ENCODE measurements at places on chromosomes 2 and 18.

- no peak for DNase-seq
Observed at GRCh38 chr2:100895934-100896685, 76.2 kb downstream of the NPAS2 start.

- no peak for DNase-seq
Observed at GRCh38 chr2:667332-667999, 9.7 kb downstream of the TMEM18 start.

GRCh38 chr2:174395969-174396630, 570 bp downstream of the SCRN3 start:
- no peak for DNase-seq

DNA sequence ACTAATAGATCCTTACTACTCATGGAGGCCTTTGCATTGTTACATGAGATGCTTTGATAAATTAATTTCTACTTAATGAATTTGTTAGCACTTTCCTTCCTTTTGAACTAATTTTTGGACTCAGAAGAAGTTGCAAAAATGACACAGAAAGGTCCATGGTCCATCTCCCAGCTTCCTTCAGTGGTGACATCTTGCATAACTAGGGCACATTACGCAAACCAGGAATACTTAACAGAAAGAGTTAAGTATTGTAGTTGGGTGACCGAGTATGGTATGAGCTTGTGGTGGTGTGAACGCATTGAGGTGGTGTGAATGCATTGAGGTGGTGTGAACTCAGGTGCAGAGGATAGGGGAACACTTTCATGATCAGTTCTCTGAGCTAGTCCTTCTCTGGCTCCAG, 151.1 kb upstream of the TWIST2 start:
- no peak for DNase-seq

DNA sequence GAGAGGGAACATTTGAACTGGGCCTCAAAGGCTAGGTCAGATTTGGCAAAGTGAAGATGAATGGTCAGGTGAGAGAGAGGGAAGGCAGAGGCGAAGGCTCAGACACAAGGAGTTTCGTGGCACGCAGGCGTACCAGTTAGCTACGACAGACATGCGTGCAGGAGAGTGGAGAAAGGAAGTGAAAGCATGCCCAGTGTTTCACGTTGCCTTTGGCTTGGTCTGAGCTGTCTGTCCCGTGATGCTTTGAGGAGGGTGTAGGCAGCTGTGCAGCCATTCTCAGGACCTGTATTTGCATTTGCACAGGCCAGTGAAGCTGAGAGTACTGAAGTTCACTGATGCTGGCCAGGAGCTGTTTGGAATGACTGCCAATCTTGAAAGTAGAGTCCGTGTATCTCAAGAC, 69.5 kb downstream of the HNRNPLL start:
- no peak for DNase-seq

DNA sequence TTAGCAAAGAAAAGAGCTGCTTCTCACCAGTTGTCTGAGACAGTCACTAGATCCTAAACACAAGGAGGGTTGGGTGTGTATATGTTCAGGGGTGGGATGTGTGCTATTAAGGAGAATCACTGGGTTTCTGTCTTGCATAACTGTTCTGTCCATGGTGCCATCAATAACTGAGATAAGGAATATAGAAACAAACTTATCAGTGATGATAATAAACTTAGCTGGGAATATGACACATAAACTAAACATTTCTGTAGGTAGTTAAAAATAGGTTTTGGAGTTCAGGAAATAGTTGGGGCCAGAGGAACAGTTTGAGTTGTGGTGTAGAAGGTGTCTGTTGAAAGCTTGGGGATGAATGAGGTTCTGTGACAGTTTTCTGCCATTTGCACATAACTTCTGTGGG, 17.4 kb downstream of the NAPG start:
- DNase-seq = no peak

DNA sequence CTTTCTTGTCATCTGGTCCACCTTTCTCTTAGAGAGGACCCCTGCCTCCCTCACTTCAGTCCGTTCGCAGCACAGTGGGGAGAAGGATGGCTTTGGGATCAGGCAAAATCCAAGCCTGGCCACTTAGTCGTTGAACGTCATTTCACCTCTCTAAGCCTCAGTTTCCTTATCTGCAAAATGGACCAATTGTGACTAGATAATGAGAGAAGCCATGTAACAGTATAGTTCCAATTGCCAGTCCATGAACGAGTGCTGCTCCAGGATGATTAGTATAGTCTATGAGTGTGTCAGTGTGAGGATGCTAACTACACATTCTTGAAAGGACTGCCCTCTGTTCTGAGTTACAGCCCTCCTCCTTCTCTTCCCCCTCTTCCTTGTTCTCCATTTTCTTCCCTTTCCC, 1.1 kb downstream of the INHA start:
- no peak for DNase-seq

GRCh38 chr2:55269645-55269990, 587 bp upstream of the MTIF2 start:
- DNase-seq = no peak

DNA sequence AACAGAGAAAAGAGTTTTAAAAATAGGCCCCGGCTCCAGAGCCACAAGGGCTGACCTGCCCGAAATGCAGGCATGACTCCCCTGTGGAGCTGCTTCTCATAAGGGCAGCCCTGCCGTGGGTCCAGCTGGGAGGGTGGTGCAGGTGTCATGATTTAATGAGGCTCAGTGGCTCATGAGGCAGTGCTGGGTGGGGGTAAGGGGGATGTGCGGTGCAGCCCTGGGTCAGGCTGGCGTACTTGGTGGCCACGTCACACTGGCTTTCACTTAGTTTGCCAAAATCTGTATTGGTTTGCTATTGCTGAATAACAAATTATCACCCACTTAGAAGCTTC, 33.6 kb downstream of the HJURP start:
- no peak for DNase-seq

- DNase-seq = no peak
Observed at GRCh38 chr18:59928201-59928600, 28.4 kb downstream of the PMAIP1 start.

DNA sequence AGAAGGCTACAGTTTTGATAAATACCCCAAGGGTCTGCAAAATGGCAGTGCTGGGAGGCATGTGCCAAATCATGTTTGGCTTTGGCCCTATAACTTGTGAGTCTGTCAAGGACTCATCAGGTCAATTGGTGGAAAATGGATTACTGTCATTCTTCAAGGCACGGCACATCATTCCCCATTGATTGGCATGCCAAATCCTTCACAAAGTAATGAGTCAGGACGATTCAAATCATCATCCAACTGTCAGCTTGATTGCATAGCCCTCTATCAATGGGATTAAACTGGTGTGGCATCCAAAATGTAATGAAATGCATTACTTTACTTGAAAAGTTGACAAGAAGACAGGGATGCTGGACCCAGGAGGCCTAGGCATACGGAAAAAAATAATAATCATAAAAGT, 441.6 kb upstream of the PIK3C3 start:
- no peak for DNase-seq

DNA sequence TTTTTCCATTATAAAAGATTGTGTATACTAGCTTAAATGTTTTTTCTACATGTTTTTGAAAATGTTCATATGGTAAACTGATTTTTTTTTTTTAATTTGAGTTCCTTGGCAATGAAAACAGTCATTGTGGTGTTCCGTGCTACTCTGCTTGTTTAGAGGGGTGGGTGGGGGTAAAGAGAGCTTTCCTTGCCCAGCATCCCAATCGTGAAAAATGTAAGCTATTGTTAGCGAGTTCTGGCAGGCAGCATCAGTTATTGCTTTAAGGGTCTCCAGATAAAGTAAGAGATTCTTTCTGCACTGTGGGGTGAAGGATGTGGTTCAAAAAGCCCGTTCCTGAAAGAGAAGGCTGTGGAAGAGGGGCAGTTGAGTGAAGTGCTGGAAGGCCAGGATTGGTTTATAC, 118.4 kb downstream of the TANC1 start:
- DNase-seq = no peak

GRCh38 chr2:231644426-231644825, 51.8 kb downstream of the TEX44 start:
- no peak for DNase-seq

GRCh38 chr2:125516496-125517109, 1139.4 kb upstream of the GYPC start:
- DNase-seq = no peak

DNA sequence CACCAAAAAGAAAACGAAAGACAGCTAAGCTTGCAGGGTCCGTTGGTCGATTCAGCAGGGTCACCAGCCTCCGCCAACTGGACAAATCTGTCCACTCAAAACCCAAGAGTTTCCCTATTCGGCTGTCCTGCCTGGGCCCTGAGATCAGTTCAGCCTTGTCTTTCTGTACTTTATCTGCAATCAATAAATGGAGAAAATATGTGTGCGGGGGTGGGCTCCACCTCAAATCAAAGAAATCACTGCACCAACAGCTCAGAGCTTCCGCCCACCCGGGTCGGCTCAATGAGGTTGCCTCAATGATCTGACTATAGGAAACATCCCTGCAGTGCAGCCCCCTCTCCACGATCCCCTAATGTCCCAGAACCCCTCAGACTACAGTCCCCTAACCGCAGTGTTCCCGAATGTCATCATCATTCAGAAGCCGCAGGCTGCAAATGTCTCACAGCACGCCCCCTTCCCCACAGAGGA, 447 bp downstream of the GGCX start:
- DNase-seq = no peak

DNA sequence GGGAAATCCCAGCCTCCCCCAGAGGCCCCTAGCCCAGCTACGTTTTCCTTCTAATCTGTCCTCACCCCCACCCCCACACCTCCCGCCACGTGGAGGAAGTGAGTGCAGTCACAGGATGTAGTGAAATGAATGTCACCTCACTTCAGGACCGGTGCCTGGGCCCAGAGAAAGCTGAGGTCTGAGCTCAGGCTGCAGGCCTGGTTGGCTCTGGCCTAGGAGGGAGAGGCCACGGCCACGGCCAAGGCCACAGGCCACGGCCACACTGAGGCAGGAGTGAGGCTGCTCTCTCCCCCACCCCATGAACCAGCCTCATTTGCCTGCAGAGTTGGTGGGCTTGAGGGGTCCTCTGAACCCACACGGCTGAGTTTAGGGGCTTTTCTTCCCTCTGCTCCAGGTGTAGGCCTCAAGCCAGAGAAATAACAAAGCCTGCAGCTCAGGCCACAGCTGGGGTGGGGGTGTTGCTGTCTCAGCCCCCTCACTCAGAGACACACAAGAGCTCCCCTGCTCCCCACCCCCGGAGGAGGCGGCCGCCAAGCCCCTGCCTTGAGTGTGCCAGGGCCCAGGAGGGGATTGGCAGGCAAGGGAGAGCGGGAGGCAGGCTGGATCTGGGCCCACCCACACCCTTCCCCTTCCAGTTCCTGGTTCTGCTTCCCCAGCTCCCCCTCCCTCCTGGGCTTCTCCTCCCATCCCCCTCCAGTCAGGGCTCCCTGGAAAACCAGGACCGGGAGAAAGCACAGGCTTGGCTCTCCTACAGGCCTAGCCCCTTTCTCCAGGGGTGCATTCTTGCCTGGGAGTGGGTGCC, 27.0 kb downstream of the DNMT3A start:
- DNase-seq = peak; percentile 97

DNA sequence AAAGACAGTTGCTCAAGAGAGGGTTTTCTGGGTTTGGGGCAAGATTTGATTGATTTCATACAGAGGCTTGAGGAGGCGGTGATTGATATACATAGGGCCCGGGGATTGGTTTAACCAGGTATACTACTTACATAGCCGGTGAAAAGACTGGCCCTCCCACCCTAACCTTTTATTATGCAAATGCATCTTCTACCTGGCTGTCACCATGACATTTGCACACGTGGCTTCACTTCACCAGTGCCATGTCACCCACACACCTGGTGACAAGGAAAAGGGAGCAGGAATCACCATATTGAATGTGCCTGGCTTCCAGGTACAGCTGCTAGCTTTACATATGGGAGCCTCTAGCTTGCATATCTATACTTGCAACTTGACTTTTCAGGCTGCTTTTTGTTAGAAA, 9.7 kb downstream of the ERMN start:
- no peak for DNase-seq

DNA sequence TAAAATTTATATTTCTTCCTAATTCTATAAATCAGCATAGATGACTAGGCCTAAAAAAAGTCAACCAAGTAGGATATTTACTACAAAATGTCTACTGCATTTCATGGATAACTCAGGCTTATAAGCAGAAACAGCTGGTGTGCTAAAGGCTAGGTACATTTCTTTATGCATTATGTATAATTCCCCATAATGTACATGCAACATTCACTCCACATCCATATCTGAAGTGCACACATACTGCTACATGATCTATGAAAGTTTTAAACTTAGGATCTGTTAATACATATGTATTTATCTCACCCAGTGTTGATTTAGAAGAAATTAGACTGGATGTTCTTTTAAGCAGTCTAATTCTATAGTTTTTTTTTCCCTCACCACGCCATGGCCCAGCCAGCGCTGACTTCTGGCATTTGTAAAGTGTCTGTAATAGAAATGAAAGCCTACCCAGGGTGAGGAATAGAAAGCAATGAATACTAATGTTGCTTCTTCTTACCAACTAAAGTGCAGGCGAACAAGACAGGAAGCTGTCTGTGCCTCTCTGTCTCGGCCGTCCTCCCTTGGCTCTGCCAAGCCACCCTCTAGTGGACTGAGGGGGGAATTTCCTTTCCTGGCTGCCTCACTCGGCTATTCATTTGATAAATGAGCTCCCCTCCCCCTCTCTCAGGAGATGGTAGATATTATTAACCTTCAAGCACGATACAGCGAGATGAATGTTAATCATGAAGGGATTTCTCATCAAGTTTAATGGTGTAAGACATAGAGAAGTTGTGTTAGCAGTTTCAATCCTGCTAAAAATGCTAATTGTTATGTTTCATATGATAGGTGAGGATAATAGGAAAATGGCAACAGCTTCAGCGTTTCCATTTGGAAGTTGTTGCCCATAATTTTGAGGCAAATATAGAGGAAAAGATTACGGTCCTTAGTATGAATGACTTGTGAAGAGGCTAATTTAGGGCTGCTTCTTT, 384.5 kb downstream of the MTX2 start:
- no peak for DNase-seq

GRCh38 chr2:108267101-108267500, 21.6 kb upstream of the SULT1C2 start:
- DNase-seq = no peak

DNA sequence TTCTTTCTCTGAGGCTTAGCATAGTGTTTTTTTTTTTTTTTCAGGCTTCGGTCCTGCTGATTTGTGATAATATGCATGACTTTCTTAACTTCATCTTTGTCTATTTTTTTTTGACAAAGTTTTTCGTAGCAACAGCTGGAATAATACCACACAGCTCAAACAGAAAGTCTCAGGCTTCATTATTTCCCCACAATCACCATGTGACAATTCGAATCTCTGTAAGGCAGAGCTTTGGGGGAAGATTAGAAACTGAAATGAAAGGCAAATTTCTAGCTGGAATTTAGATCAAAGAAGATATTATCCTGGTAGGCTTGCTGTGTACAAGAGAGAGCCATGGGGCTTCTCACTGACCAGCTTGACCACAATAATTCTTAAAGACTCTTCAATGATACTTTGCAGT, 12.2 kb upstream of the CD28 start:
- no peak for DNase-seq

All from stimulated activated CD4-positive, alpha-beta T cell treated with anti-CD3 and anti-CD28 coated beads, Interleukin-12 subunit alpha, Interleukin-12 subunit beta, amount 100 ng/mL, for 24 hours (primary cell).